ENCODE measurements at places on chromosomes 3 and 15.

- no peak for DNase-seq
Observed at GRCh38 chr15:100687582-100688141, 85.3 kb downstream of the ASB7 start.

- DNase-seq, result no peak
Observed at GRCh38 chr3:175558261-175558660, 699.1 kb downstream of the NAALADL2 start.

GRCh38 chr15:88746451-88746850 lies 56.8 kb upstream of the ACAN start:
- no peak for DNase-seq

- DNase-seq, result no peak
Observed at GRCh38 chr3:127747751-127748521, 74.4 kb downstream of the MGLL start.
